ENCODE measurements at places on chromosomes 6 and 20.

DNA sequence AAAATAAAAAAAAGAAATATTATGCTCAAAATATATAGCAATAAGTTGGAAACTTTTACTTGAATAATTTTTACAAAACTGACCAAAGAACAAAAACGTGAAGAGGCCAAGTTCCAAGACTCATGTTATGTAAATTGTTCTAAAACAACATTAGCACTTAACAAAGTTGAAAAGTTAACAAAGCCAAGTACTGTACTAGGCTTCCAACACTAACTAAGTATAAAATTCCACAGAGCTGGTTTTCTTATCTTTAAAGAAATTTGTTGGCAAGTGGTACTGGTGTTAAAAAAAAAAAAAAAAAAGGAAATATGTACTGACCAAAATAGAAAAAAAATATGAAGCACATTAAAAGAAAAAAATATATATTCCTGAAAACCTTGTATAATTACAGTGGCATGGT is 127.8 kb downstream of the SLC16A10 start:
- DNase-seq = no peak

GRCh38 chr6:67812125-67812524 is 823.0 kb upstream of the ADGRB3 start:
- no peak for DNase-seq

GRCh38 chr6:118902726-118903125 is 8.8 kb downstream of the ASF1A start:
- DNase-seq = no peak

DNA sequence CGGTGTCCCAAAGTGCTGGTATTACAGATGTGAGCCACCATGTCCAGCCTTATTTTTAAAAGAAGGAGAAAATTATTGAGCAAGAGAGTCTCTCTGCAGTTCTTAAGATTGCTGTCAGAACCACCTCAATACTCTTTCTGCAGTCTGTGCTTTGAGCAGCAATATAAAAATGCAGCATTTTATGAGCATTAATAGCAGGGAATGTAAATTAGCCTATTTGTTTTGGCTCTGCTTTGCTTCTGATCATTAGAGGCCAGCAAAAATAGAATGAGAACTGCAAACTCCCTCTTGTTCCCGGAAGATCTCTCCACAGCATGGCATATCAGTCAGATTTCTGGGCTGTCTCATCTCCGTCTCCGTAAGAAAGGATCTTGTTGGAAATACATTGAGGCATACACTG is 35.8 kb downstream of the C6orf15 start:
- no peak for DNase-seq

DNA sequence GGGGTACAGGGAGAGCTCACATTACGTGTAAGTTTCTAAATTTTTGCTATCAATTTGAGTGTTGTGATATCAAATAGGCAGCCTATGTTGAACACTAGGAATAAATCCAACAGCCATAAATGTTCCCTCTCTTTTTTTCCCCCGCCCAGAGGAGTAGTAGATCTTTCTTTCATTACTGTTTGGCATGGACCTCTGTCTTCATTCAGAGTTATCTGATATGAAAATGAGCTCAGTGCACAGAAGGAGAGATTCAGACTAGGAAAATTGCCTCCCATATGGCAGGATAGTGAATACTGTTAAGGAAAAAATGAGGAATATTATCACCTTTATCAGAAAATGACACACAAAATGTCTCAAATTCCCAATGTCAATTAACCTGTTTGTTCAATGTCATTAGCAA is 110.0 kb upstream of the EYS start:
- no peak for DNase-seq

- DNase-seq = no peak
These were observed 20.1 kb downstream of the RIPOR2 start for GRCh38 chr6:24915641-24916040.

DNA sequence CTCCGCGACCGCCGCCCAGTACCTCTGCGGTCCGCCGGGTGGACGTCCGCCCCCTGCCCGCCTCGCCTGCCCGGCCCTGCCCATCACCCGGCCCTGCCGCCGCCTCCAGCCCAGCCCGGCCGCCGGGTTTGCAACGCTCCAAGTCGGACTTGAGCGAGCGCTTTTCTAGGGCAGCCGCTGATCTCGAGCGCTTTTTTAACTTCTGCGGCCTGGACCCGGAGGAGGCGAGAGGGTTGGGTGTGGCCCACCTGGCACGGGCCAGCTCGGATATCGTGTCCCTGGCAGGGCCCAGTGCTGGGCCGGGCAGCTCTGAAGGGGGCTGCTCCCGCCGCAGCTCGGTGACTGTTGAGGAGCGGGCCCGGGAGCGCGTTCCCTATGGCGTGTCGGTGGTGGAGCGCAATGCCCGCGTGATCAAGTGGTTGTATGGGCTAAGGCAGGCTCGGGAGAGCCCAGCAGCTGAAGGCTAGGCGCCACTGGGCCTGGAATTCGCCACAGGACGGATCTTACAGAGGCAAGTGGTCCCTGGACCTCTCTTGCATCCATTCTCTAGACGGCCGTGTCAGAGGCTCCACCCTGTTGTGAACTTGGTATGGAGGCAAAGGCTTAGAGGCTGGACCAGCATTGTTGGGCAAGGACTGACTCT is 11.8 kb downstream of the FAM110A start:
- DNase-seq = no peak
